Cardiac fibroblast (primary cell): ENCODE measurements at places on chromosomes 3 and 15.

DNA sequence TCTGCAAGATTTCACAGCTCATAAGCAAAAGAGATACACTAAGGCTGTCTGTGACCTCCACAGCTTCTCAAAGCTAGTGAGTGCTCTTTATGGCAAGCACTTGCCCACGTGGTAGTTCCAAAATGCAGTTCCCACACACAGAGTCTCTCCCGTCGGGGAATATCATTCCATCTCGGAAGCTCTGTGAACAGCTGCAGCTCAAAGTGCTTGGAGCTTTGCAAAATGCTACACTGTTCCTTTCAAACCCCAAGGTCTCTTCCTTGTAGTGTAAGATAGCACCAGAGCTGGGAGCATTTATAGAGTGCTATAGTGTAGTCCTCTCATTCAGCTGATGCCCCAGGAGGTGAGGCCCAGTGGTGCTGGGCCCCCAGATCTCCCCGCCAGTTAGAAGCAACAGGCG is 36.1 kb downstream of the ST6GAL1 start:
- DNase-seq, result no peak

GRCh38 chr3:25386686-25387255 is 41.3 kb upstream of the RARB start:
- DNase-seq, result no peak

DNA sequence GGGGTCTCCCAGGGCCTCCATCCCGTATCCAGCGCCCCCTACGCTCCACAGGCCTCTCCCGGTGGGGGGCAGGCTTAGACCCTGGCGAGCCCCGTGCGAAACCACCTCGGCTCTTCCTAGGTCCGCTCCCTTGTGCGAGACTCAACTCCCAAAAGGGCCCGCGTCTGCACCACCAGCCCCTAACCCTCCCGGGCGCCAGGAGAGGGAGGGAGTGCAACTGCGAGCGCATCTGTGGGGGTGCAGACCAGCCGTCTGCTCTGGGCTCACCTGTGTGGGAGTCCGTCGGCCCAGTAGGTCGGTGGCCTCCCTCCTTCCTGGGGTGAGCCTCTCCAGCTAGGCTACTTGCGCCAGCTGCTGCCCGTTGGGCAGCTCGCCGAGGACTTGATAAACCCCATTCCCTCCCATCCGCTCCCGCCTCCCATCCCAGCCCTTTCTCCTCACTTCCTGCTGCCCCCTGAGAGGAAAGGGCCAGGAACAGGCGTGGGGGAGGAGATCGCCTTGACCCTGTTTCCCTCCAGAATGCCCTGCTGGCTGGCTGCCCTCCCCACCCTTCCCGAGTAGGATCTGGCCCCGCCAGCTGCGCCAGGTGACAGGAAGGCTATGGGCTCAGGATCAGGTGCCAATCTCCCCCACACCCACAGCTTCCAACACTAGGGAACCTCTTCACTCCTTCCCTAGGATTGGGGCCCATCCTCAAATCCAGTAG is at the start of gene HYAL2:
Gene HYAL2 (minus strand): TSS at position 360 of the 706 bp plus-strand sequence. CDS start 2,256 bp downstream, outside the sequence.
- DNase-seq, result peak; percentile 76

GRCh38 chr3:41000471-41000870 is 198.8 kb upstream of the CTNNB1 start:
- DNase-seq, result peak; percentile 61

DNA sequence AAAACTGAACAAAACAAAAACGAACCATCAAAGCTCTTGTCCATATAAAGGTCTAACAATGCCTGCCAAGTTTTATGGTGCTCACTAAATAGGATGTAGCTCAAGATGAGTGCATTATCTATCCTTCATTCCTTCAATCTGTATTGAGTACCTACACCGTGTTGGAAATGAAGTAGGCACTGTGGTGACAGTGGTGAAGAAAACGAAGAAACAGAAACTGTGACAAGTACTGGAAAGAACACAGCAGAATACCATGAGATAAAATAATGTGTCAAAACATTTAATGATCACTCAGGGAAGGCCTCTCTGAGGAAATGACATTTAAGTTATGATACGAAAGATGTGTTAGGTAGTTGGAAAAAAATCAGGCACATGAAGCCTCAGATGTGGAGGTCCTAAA is 36.2 kb downstream of the CBLB start:
- DNase-seq, result no peak

GRCh38 chr15:86969364-86969763 is 889.7 kb downstream of the AGBL1 start:
- no peak for DNase-seq

GRCh38 chr15:92520914-92521623 is 127.4 kb downstream of the ST8SIA2 start:
- no peak for DNase-seq
